AG10803 (cell line): ENCODE measurements at places on chromosomes 2 and 18.

DNA sequence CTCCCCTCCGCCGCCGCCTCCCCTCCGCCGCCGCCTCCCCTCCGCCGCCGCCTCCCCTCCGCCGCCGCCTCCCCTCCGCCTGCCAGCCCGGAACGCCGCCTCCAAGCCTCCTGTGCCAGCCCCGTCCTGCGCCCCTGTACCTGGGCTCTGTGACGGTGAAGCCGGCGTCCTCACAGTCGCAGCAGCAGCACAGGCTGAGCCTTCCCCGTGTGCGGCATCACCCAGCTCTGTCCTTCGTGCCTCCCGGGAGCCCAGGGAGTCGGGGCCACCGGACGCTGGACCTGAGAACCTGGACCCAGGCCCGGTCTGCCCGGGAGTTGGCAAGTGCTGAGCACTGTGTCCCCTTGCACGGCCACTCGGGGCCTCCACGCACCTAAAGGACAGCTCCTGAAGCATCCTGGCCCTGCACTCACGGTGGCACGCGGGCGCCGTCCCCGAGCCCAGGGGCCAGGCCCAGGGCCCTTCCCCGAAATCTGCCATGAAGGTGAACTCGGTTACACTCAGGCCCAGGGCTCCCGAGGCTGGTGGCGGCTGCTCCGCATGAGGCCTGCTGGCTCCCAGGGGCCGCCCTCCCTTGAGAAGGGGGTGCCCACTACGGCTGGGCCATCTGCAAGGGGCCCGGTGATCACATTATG is 32.9 kb downstream of the RTP5 start:
- no peak for DNase-seq

GRCh38 chr2:40439473-40439872 is 12.4 kb downstream of the SLC8A1 start:
- peak; percentile 49 for DNase-seq

GRCh38 chr2:219592736-219593135 is 4.9 kb upstream of the STK11IP start:
- DNase-seq = no peak

DNA sequence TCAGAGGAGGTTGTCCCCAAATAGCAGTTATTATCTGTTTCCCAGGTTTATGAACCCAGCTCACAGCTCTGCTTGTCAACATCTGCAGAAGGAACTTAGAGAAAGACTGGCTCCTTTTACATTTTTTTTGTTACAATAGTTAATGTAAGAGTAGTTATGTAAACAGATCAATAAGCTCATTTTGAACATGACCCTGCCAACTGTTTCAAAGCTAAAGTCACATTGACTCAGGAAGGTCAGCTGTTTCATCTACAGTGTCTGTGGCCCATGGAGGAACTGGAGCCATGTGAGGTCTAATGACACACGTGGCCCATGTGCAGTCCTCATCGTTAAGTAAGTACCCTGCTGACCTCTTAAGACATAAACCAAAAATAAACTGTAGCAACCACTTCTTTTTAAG is 97.1 kb downstream of the SH3RF3 start:
- DNase-seq = no peak

DNA sequence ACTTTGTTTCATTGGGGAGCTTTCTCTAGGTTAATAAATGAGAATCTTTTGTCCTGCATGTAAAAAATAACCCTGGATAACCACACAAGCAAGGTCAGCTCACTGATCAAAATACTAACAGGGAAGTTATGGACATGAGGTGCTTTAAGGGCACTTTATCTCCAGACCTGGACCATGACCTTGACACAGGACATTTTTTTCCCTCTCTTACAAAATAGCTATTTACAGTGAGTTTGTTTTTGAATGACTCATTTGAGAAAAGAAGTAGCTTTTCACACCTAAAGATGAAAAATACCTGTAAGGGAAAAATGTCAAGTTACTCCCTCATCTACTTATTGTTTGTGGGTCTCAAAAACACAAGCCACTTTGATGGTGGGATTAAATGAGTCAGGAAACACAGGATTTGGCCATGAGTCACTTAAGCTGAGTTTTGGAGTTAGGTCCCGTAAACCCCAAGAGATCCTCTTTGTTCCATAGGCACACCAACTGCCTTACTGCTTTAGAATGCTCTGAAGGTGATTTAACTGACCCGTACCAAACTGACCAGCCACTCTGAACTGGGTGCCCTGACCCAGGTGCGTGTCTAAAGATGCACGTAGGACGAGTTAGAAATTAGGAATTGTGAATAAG is 479.3 kb upstream of the NXPH2 start:
- no peak for DNase-seq

GRCh38 chr2:136162438-136162837 is 44.5 kb upstream of the CXCR4 start:
- DNase-seq = no peak

- DNase-seq = no peak
Measured at GRCh38 chr18:50014606-50015005, 180.3 kb downstream of the MYO5B start.

- no peak for DNase-seq
Measured at GRCh38 chr2:54303631-54304030, 47.6 kb upstream of the TSPYL6 start.

DNA sequence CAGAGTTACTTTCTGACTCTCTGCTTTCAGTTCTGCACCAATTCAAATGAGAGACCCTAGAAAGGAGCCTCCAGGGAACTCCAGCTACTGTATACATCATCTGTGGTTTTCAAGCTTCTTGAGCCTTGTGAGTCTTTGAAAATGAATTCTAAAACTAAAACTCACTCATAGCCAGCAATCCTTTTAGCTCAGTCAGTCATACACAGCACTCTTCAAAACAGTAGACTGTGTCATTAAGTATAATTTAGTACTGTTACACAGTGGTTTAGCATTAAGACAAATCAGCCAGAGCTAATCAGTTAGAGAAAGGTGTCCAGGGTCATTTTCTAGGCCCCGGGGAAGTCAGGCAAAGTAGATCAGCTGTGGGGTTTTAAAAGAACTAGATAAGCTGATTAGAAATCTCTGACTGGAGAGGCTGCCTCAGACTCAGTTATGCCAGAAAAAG is 322.1 kb upstream of the THUMPD2 start:
- DNase-seq = peak; percentile 80

DNA sequence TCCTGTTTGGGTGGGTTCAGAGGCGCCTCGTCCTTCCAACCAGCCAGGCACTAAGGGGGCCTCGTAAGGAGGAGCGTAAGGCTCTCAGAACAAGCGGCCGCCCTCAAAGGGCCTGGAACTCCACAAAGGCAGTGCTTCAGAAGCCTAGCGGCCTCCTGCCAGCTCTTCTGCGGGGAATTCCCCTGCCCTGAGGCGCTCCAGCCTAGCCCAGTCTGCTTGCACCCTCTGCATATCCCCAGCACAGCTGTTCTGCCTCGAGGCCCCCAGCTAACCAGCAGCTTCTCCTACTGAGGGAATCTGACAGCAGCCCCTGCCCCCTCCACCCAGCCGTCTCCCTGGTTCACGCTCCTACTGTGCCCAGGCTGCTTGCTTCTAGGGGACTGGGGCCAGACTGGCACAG is 265.9 kb downstream of the TFCP2L1 start:
- no peak for DNase-seq

DNA sequence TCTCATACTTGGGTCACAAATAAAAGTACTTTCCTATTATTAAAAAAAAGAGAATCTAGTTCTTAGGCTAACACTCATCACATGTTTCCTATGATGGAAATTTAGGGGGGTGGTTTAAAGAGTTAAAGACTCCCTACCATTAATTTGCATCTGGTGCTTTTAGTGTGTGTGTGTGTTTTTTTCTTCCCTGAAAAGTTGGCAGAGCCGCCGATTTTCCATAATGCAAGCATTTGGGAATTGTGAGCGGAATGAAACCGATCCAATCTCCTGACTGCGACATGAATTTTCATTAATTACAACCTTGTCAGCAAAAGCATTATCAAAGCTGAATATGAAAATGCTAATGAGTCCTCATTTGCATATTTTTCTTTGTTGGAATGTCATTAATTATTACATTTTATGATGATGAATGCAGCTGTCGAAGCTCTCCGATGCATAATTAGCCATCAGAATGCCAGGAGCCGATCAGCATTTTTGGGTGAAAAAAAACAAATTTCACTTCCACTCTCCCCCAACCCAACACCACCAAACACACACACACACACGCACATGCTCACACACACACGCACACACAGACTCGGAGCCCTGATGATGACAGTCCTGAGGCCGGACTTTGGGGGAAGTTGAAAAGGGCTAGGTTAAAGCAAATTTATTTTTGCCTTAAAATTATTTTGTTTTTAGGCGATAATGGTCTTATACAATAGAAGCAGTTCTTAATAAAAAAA is 165.4 kb downstream of the TCF4 start:
- DNase-seq = peak; percentile 67

DNA sequence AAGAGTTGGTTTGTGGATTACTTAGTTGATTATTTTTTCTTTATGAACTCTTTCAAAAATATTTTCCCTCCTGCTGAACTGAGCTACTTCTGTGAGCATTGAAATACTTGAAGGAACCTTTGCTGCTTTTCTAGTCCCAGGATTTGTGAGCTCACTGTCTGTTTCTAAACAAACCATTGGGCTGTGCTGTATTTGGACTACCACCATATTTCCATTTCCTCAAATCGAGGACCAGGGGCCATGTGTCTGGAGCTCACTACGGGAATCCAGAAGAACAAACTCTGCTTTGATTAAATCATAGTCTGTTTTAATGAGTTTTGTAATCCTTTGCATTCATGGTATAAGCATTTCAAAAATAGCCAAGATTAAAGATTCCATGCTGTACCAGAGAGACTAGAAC is 1.3 kb downstream of the MRPL33 start:
- no peak for DNase-seq

DNA sequence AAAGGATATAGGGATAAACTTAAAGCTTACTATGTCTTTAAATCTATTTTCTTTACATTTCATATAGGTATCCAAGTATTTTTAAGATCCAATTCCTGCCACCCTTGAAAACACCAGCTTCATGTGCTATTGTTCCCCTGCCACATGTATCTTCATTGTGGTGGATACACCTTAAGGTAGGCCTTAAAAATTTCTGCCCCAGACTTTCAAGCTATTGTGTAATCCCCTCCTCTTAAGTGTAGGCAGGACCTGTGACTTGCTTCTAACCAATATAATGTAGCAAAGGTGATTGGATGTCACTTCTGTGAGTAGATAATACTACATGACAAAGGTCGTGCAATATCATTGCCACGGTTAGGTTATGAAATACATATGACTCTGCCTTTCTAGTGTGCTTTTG is 119.5 kb downstream of the RAD51AP2 start:
- DNase-seq = no peak

DNA sequence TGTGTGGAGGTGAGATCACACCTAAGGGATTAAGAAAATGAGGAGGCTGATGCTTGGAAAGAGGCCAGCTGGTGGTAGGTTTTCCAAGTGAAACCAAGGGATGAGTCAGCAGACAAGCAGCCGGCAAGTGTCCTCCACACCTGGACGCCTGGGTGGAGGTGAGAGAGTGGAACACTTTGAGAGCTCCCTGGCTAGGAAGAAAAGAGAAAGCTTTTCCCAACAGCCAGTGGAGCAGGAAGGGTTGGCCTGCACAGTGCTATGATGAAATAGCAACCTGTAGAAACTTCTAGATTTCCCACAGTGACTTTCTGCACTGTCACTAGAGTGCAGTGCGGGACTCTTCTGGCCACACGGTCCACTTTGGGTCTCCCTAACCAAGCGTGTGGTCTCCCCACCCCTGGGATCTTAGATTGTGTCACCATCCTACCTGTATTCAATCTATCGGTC is 19.6 kb upstream of the IL37 start:
- no peak for DNase-seq

DNA sequence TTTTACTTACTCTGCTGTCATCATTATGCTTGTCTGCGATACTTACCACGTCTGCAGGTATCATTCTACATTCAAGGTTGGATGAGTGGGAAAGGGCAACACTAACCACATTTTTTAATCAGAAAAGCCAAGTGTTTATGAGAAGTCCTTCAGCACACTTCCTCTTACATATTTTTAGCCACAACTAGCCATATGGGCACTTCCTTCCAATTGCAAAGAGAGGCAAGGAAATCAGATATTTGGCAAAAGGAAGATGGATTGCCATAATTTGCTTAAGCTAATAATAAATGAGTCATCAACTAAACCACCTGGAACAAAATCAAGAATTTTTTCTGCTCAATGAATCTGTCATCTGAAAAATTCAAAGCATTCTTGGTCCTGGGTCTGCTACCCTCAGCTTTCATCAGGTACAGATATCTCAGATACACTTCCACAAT is 16.7 kb upstream of the MRO start:
- DNase-seq = peak; percentile 69

DNA sequence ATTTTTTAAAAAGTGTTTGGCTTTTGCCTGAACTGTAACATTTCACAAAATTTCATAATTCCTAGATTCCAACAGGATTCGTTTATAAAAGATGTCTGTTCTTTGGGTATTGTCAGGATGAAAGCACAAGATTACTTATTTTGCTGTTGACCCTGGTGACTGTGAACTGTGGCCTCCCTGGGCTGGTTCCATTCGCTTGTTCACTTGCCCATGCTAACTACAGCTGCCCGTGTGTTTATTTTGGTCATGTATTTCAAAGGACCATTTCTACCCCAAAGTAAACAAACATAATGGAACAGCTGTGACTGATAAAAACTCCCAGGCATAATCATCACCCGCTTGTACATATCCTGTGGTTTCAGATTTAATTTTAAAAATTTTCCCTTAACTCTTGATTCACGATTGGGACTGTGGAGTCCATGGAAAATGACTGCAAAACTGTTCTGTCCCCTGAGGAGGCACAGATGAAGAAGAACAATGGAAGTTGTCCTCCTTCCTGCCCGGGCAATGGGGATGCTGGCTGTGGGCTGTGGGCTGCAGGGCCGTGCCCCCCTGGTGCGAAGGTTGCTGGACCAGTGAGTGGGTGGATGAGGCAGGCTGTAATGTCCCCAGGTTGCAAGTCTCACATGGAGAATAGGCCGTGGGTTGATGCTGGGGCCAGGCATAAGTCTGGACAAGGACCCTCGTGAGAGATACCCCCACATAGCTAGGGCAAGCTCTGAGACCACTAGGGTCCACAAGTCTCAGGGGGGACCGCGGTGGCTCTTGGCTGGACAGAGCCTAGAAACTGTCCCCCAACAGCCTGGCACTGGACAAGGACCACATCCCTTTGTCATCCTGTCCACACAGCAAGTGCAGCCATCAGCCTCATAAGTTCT is 28.9 kb upstream of the HDAC4 start:
- no peak for DNase-seq

GRCh38 chr2:174516501-174517378 is 29.9 kb upstream of the GPR155 start:
- no peak for DNase-seq

DNA sequence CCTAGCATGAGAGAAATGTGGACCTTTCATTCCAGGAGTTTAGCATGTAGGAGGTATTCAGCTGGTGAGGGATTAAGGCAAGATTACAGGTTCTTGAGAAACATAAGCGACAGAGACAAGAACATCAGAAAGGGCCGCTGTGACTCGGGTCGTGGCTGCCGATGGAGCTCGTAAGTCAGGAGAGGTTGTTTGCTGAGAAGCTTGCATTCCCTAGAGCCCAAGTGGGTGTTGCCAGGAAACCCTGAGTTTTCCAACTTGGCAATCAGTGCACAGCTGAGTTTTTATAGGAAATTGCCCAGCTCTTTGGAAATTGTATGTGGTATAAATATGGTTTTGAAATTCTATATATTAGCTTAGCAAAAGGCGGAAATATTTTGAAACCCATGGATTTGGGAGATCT is 46.4 kb upstream of the CYP1B1 start:
- peak; percentile 62 for DNase-seq
